ENCODE measurements at places on chromosomes 3 and 15.

DNA sequence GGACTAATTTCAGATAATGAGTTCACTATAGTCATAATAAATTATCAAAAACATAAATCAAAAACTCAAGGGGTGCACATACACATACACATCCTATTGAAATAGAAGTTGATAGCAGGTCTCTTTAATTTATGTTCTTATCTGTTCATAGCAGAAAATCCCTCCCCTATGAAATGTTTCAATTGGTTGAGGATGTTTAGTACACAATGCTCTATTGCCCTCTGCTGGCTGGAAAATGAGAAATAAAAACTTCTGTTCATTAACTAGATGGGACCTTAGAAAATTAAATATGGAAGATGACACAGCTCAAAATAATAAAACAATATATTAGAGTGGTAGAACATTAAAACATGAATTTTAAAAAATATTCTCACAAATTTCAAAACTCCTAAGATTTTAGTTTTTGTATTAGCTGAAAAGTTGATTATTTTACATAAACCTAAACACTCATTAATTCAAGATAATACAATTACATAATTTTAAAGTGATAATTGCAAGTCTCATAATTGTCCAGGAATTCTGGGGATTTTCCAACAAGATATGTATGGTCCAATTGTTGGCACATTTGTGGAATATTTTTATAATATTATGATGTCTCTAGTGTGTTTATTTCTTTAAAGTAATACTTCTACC, 735.0 kb downstream of the ROBO1 start:
- DNase-seq = peak; percentile 35

DNA sequence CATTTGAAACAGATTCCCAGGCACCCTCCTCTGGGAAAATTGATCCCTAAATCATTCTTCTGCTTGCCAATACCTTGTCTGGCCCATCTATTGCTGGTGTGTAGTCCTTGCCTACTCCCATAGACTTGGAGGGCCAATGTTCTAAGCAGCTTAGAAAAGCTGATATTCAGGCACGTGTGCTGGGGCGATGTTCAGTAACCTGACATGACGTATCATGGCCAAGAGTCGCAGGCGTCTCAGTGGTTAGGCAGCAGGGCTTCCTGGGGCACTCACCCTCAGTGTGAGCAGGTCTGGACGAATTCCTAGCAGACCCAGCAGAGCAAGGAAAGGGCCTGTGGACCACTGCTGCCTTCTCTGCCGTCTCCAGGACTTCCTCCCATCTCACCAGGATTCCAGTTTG, 21.6 kb downstream of the EPHB1 start:
- no peak for DNase-seq

GRCh38 chr3:36707623-36708409, 56.5 kb downstream of the DCLK3 start:
- DNase-seq = no peak

DNA sequence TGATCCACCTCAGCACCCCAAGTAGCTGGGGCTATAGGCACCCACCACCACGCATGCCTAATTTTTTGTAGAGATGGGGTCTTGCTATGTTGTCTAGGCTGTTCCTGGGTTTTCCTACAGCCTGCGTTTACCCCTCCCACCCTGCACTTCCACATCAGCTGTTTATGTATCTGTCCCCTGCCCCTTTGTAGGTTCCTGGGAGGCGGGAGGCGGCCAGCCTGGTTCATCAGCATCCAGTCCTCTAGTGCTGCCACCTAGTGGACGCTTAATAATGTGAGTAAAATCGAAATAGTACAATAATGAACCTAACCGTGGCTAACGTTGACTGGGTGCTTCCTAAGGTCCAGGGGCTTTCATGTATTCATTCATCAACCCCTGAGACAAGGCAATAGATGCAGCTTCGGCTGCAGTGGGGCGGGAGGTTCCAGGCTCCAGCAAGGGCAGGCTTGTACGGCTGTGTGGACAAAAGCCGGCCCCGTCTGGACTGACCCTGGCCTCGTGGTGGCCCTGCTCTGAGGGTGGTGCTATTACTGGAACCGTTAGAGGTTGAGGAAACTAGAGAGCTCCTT, 1.2 kb upstream of the LCTL start:
- no peak for DNase-seq

DNA sequence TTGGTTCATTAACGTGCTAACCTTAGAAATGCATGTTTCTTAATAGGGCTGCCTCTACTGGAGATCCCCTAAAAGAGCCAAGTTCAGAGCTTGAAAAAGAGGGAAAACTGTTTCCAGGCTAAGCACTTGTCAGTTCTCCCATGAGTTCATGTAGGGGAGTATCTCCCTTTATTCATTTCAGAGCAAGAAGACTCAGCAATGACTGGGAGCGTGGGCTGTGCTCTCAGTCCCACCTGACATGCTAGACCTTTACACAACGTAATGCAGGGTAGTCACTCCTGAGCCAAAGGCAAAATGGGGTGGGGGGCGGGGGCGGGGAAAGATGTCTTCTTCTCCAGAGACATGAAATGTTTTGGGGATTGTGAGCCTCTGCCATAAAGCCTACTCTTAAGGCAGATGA, 420.1 kb upstream of the MCTP2 start:
- DNase-seq = no peak

- no peak for DNase-seq
These were observed 389.8 kb upstream of the KCNMB2 start for GRCh38 chr3:178146406-178146831.

DNA sequence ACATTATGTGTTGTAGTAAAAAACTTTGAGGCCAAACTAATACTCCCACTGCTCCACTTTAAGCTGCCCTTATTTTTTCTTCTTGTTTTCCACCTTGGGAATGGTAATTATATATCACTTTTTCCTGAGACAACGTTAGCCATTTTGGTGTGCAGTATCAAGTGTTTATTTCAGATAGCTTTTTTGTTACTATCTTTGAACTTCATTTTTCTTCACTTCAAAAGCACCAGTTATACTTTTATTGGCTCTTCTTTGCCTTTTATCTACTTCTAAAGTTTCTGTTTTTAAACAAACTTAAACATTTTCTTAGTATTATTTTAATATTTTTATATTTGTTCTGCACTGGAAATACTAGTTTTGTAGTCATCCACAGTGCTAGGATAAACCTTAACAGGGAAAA, 6.5 kb downstream of the TOPAZ1 start:
- no peak for DNase-seq

- DNase-seq = no peak
These were observed 390.6 kb upstream of the SEMA6D start for GRCh38 chr15:47326410-47327333.

DNA sequence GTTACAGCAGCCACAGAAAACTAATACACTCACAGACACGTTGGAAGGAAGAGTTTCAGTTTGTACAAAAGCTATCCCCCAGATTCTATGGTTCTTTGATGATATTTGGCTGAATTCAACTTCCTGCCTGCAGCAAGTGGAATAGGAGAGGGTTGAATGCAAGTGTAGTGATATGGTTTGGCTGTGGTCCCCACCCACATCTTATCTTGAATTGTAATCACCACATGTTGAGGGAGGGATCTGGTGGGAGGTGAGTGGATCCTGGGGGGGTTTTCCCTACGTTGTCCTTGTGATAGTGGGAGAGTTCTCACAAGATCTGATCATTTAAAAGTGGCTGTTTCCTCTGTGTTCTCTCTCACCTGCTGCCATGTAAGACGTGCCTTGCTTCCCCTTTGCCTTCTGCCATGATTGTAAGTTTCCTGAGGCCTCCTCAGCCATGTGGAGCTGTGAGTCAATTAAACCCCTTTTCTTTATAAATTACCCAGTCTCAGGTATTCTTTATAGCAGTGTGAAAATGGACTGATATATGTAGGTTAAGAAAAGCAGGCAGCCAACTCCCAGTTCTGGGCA, 29.8 kb downstream of the NMNAT3 start:
- no peak for DNase-seq

DNA sequence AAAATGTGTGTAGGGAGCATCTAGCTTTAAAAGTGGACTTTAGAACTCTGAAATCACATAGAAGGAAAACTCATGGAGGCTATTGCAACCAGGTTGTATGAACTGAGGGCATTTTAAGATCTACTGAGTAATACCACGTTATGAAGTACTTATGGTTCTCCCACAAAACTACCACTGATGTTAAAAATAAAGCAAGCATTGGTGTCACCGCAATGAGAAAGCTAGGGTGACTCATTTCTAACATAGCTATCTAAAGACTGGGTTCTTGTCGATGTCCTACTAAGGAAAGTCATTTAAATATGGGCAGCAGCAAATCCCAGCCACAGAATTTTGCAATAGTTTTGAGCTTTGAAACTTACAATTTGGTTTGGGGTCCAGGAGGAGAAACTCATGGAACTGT, 584.8 kb downstream of the DIPK2A start:
- no peak for DNase-seq

DNA sequence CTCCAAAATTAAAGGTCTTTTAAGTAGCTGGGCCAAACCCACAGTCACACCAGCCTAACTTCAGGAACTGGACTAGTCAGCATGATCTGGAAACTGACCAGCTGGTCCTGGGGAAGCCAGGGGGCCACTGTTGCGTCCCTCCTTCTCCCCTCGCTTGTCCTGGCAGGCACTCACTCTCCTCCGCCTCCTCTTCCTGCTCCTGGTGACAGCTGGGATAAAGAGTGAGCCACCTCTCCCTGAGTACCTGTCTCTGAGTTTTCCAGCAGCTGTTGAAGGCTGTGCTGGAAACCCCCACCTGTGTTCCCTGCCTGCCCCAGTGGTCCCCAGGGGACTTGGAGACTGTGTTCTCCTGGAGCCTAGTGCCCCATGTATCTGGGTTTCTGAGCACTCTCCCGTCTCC, 56.0 kb downstream of the FGD5 start:
- no peak for DNase-seq

DNA sequence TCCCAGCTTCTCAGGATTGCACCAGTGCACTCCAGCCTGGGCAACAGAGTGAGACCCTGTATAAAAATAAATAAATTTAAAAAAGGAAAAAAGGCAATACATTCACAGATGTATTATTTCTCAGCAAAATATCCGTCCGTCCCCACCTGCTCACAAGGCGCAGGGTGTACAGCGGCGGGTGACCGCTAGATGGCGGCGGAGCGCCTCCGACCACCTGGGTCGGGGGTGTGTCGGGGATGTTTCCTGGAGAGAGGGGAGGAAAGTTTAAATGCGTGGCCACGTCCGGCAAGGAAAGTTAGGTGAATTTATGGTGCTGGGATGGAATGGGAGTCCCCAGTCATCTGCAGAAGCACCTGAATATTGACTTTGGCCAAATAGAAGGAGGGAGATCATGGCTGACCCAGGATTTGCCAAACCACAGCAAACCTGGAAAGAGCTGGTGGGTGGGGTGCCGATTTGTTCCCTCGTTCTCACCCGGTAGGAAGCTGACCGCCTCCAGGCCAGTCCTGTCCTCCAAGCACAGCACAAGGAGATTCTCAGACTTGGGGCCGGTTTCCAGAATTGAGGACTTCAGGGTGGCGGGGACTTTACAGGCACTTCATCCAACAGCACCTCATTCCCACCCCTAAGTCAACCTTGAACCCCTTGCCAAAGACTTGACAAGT, 88.3 kb downstream of the TMEM266 start:
- DNase-seq = no peak

DNA sequence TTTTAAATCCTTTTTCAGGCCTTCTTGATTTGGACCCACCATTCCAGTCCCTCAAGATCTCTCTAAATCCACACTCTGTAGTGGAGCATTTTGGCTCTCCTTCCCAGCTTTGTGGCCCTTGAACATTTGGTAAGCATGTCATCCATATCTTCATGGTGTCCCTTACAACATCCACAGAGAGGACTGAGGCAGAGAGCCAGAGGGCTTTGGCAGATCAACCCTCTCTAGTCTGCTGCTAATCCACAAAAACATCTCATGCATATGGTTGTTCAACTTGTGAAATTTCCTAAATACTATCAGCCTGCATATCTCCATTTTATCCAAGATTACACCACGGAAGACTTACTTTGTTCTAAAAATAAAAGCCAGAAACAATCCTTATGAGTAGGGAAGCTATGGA, 23.2 kb downstream of the THRB start:
- no peak for DNase-seq

DNA sequence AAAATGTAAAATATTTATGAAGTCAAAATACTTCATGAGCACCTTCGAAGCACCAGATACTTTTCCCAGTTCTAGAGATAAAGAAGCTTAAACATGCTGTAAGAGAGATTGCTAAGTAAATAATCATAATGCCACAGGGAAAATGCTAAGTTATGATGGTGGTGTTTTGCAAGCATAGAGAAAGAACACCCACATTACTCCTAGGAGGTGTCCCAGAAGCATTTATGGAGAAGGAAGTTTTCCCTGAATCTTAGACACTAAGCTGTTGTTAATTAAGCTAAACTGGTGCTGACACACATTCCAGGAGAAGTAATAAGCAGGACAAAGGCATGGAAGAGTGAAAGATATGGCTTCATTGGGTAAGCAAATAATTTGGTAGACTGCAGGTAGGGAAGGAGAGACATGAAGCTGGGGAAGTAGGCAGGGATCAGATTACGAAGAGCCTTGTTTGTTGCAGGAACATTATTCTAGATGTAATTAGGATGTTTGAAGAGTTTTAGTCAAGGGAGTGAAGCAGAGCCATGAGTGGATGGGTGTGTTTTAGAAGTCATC, 40.4 kb upstream of the CHMP2B start:
- DNase-seq = no peak

GRCh38 chr15:60423537-60423936, 25.8 kb upstream of the ANXA2 start:
- no peak for DNase-seq

- no peak for DNase-seq
These were observed 3.9 kb upstream of the SH3GL3 start for GRCh38 chr15:83443076-83443847.

- DNase-seq = peak; percentile 43
These were observed 61.0 kb downstream of the KLF13 start for GRCh38 chr15:31387479-31388118.

GRCh38 chr3:179156775-179157174, 8.6 kb downstream of the PIK3CA start:
- DNase-seq = no peak

GRCh38 chr3:145286937-145287336, 874.0 kb downstream of the PLOD2 start:
- DNase-seq = no peak

DNA sequence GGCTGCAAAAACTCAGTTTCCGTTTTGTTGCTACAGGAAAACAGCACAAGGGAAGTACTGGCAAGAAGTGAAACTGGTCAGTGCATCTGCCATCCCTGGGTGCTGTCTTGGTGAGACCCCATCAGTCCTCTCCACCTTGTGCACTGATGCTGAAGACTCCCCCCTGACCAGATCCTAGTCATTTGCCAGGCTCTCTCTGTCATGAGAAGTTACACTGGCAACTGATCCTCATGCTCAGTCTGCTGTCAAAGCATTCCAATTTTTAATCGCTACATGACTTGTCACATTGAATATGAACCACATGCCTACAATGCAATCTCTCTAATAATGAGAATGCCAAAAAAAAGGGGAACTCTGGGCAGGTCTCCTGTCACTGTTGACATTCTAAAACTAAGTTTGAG, 296.5 kb downstream of the ZIC1 start:
- DNase-seq = no peak

- DNase-seq = peak; percentile 40
These were observed at the start of gene GYG1 for GRCh38 chr3:148991219-148992026. GYG1 (plus strand) TSS chr3:148991540; CDS start chr3:148991641, 101 bp downstream.

- no peak for DNase-seq
These were observed 37.3 kb downstream of the CACNA1D start for GRCh38 chr3:53531749-53532148.

Data from LNCaP clone FGC (cell line).